ENCODE measurements at places on chromosomes 12 and 14.

DNA sequence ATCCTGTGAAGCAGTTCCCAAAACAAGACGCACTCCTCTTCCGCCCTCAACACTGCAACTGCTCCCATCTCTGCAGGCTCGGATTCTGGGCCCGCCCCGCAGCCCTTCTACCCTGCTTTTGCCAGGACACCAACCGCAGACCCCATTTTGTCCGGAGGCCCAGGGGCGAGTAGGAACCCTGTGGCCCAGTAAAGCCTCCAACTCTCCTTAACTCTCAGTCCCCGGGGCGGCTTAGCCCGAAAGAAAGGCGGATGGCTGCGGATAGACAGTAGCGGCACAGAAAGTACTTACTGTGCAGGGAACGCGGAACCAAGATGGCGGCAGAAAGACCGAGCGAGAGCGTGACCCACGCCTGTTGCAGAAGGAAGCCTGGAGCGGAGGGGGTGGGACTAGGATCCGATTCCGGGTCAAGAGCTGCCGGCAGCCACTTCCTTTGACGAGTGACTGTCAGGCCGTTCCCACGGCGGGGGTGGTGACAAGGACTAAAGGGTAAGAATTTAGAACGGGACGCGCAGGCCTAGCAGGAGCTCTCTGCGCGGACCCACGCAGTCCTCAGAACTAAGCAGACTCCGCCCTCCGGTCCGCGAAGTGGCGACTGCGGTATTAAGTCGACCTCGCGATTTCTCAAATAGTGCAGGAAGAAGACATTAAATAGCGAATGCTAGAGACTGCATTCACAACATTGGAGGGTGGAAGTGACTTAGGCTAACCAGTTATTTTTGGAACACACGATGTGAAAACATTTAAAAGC lies at the start of gene NACA:
NACA (minus strand) TSS at position 328 of the 751 bp plus-strand sequence. CDS start 778 bp downstream, outside the sequence.
- peak within 1 kb of the TSS; percentile 92 for H3K27ac ChIP-seq
- DNase-seq = peak; percentile 88
- no peaks in the 10 kb centered on the region for H3K27me3 ChIP-seq
- H3K36me3 ChIP-seq = peaks cover 73% of the 10 kb centered on the region
- peak within 1 kb of the TSS; percentile 82 for H3K4me3 ChIP-seq

- H3K4me3 ChIP-seq = peak overlapping the region; percentile 69
- peaks cover 9% of the 10 kb centered on the region for H3K27me3 ChIP-seq
- no peaks in the 10 kb centered on the region for H3K36me3 ChIP-seq
- H3K4me1 ChIP-seq = peaks cover 28% of the 10 kb centered on the region
- DNase-seq = no peak
Measured at GRCh38 chr14:99604766-99605298, 825 bp upstream of the CCDC85C start.

- H3K27me3 ChIP-seq = no peaks in the 10 kb centered on the region
- no peaks in the 10 kb centered on the region for H3K36me3 ChIP-seq
- no peak overlapping the region for H3K4me3 ChIP-seq
- H3K27ac ChIP-seq = no peak overlapping the region
- no peak for DNase-seq
Measured at GRCh38 chr14:92484132-92484823, 29.3 kb upstream of the RIN3 start.

DNA sequence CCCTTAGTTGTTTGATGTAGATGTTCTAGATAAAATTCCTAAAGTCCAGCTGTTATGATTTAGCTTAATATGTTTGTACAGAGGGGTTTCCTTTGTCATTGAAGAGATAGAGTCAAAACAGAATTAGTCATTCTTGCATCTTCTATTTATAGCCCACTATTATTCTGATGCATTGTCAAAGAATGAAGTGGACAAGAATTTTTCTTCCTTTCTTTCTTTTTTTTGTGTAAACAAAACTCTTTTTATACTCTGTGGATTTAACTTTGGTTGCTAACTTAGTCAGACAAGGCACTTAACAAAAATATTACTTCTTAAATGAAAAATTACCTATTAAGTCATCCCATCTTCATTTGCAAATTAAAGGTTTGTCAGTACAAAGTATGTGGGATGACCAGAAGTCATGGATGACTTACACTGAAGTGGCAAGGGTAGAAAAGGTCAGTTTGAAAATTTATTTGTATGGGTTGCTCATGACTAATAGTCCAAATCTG lies 215.6 kb upstream of the DDHD1 start:
- DNase-seq = no peak
- no peak overlapping the region for H3K4me3 ChIP-seq
- peaks cover 2% of the 10 kb centered on the region for H3K4me1 ChIP-seq

DNA sequence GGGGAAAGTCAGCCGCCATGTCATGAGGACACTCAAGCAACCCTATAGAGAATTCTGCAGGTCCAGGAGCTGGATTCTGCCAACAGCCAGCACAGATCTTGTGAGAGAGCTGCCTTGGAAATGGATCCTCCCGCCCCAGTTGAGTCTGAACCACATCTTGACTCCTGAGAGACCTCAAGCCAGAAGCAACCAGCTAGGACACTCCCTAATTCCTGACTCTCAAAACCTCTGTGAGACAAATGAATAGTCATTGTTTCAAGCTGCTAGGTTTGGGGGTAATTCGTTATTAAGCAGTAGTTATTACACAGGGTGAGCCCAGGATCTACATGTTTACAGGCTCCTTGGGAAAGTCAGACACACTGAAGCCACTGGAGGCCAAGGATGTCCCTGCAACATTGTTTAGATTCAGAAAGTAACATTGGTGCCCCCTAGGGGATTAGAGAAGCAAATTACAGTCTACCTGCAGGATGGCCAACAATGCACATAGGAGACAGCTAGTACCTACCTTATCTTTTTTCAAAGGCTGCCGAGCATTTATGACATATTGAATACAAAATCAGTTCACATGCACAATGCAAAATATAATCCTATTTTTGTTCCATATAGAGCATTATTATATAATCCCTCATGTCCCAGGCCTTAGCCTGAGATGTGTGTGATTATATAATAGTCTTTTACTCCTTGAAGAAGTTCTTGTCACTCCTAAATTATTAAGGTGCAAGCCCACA lies 57.9 kb upstream of the FICD start:
- H3K4me3 ChIP-seq = no peak overlapping the region
- DNase-seq = peak; percentile 54
- H3K36me3 ChIP-seq = no peaks in the 10 kb centered on the region
- H3K27ac ChIP-seq = no peak overlapping the region
- no peaks in the 10 kb centered on the region for H3K27me3 ChIP-seq

- peaks cover 39% of the 10 kb centered on the region for H3K36me3 ChIP-seq
- DNase-seq = peak; percentile 97
- H3K4me1 ChIP-seq = peaks cover 61% of the 10 kb centered on the region
- no peak overlapping the region for H3K27ac ChIP-seq
- H3K27me3 ChIP-seq = no peaks in the 10 kb centered on the region
Measured at GRCh38 chr12:4276524-4277204, 3.1 kb downstream of the CCND2 start.

GRCh38 chr12:51848841-51849735 lies 570 bp upstream of the FIGNL2 start:
- H3K4me1 ChIP-seq = peaks cover 24% of the 10 kb centered on the region
- no peaks in the 10 kb centered on the region for H3K27me3 ChIP-seq
- DNase-seq = peak; percentile 74
- peak overlapping the region; percentile 80 for H3K4me3 ChIP-seq
- H3K27ac ChIP-seq = peak overlapping the region; percentile 70

DNA sequence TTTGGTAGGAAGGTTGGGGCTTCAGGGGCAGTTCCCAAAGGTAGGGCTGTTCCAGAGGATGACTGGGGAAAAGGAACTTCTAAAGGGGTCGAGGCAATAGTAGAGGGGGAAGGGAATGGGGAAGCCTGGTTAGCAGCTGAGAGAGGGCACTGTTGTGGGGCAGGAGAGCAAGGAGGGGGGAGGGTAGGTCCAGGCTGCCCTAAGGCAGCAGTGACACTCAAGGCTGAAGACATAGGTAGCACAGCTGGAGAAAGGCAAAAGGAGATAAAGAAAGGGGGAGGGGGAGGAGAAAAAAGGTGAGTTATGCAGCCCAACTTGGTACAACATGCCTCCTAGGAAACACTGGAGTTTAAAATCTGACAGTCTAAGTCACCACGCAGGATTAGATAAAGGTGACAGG lies 3.9 kb downstream of the NACA start:
- H3K36me3 ChIP-seq = peaks cover 68% of the 10 kb centered on the region
- H3K4me1 ChIP-seq = peaks cover 20% of the 10 kb centered on the region
- no peak overlapping the region for H3K4me3 ChIP-seq
- no peak for DNase-seq
- no peaks in the 10 kb centered on the region for H3K27me3 ChIP-seq

DNA sequence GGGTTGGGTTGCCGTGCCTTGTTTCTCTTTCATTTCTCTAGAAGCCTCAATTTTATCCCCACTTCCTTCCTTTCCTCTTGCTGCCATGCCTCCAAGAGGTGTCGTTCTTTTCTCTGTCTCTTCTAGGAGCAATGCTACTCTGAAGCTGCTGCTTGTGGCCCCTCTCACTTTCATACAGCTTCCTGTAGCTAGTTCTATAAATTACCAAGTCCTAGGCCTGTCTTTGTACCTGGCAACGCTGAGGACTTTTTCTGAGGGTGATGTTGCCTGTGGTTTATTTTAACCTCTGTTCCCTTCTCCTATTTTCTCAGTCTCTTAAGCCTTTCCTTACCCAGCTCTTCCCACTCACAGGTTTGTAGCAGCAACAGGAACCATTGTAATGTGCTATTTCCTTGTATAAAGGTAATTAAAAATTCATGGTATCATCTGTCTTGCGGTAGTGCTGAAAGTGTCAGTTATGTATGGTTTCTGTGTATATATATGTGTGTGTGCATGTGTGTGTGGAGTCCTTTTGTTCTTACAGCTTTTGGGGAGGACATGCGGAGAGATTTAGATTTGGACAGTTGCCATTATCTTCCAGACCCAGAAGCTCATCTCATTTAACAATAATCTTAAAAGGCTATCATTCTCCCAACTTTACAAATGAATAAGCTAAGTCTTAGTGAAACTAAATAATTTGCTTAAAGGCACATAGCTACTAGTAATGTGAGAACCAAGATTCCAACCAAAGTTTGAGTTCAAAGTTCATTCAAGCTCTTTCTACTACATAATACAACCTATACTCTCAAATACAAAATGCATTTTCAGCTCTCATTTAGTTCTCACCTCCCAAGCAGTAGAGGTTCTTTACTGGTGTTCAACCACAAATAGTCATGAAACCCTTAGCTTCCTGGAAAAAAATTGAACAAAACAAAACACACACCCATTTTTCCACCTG lies 43.8 kb downstream of the DDHD1 start:
- no peak for DNase-seq
- no peak overlapping the region for H3K4me3 ChIP-seq
- no peaks in the 10 kb centered on the region for H3K36me3 ChIP-seq
- no peak overlapping the region for H3K27ac ChIP-seq
- H3K27me3 ChIP-seq = no peaks in the 10 kb centered on the region

DNA sequence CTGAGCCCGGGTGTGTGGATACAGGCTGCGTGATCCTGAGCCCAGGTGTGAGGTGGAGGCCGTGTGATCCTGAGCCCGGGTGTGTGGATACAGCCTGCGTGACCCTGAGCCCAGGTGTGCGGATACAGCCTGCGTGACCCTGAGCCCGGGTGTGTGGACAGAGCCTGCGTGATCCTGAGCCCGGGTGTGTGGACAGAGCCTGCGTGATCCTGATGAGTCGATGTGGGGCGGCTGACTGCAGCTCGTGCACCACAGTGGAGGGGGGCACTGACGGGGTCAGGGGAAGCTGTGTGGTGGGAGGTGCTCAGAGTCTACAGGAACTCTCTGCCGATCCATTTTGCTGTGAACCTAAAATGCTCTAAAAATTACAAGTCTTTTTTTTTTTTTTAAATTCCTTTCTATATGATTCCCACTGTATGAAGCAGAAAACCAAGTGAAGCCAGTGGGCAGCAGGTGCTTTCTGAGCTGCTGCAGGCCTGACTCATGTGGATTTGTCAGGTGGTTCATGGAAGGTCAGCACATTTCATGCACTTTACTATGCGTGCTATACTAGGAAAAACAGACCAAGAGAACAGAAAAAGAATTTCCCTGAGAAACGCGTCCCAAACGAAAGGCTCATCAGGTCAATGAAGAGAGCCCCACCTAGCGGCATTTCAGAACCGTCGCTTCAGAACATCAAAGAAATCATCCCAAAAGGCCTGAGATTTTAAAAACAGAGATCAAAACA lies 19.3 kb downstream of the BRF1 start:
- H3K27ac ChIP-seq = no peak overlapping the region
- H3K27me3 ChIP-seq = no peaks in the 10 kb centered on the region
- H3K4me3 ChIP-seq = no peak overlapping the region
- H3K4me1 ChIP-seq = peaks cover 4% of the 10 kb centered on the region

- DNase-seq = no peak
- H3K36me3 ChIP-seq = no peaks in the 10 kb centered on the region
- no peaks in the 10 kb centered on the region for H3K27me3 ChIP-seq
Measured at GRCh38 chr14:49134940-49135339, 451.2 kb downstream of the RPS29 start.

DNA sequence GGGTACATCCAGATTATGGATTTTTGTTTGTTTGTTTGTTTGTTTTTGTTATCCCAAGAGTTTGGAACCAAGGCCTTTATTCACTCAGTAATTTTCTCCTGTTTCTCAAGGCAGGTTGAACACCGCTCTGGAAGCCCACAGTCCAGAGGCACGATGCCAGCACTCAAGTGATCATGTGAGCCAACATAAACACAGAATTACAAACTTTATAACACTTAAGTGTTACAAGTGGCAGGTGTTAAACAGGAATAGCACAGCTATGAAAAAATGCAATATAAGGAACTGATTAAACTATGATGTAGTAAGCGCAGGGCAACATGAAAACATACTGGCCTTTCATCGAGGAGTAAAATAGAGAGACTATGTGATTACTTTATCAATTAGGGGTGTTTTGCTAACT lies 1885.8 kb upstream of the SEL1L start:
- no peaks in the 10 kb centered on the region for H3K27me3 ChIP-seq
- DNase-seq = no peak
- no peaks in the 10 kb centered on the region for H3K36me3 ChIP-seq
- no peak overlapping the region for H3K4me3 ChIP-seq
- peaks cover 13% of the 10 kb centered on the region for H3K4me1 ChIP-seq
- H3K27ac ChIP-seq = no peak overlapping the region

DNA sequence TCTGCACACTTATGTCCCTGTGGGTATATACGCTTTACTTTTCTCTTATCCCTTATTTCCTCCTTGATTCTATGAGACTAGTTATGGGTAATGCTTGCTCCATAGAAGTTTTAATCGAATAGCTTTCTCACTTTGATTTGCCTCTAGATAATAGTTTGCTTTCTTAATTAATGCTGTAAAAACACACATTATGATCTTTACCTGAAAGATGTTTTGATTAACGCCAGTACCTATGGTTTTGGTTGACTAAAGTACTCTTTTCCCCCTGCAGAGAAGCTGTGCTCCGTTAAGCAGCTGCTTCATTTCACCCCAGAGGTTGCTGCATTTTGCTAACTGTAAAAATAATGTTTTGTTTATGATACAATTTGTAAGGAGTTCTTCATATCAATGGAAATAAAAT lies 362.3 kb downstream of the FLRT2 start:
- no peak for DNase-seq
- H3K27me3 ChIP-seq = no peaks in the 10 kb centered on the region
- no peaks in the 10 kb centered on the region for H3K4me1 ChIP-seq
- H3K27ac ChIP-seq = no peak overlapping the region
- no peaks in the 10 kb centered on the region for H3K36me3 ChIP-seq

All from neuronal stem cell (in vitro differentiated cells).